ENCODE measurements at places on chromosomes 7 and 10.

DNA sequence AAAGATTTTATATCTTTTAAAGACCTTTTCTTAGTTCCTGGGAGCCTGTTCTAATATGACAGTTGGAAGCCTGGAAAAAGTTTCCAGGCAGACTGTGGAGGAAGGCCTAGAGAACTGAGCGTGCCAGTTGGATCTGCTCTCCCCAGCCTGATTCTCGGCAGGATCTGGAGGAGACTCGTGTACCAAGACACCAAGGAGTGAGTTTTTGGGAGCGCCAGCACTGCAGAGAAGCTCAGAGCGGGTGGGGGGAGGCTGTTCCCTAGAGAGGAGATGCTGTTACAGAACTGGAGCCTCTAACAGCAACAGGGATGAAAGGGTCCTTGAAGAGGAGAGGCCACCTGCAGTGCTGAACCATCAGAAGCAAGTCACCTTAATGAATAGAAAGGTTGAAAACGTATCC is 52.9 kb downstream of the LYZL2 start:
- DNase-seq, result no peak

DNA sequence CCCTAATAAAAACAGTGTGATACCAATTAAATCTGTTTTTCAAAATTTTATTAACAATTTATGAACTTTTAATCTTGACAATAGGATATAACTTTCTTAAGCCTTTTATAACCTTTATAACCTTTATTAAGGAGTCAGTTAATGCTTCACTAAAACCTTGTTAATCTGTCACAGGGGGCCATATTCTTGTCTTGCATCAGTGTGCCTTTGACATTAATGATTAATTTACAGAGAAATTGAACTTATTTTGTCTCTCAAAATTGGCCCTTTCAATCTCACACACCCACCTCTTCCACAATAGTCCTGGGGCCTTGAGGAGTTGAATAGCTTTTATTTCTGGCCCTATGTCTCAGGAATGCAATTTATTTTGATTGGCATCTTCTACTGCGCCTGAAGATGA is 68.5 kb downstream of the AKR1C4 start:
- no peak for DNase-seq

DNA sequence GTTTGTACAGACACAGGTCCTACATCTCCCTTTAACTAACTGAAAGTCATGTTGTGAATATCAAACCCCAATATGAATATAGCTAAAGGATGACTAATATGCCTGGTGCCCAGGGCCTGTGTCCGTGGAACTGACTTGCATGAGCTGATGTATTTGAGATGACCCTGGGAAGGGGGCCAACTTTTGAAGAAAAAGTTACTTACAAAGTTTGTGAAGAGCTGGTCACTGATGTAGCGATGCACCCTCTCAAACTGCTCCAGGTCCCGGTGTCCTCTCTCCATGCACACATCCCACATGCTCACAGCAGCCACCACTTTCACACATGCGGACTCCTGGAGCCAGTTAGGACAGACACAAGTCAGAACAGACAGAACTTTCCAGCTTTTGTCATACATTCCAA is 106.2 kb downstream of the ABCC2 start:
- DNase-seq, result no peak

DNA sequence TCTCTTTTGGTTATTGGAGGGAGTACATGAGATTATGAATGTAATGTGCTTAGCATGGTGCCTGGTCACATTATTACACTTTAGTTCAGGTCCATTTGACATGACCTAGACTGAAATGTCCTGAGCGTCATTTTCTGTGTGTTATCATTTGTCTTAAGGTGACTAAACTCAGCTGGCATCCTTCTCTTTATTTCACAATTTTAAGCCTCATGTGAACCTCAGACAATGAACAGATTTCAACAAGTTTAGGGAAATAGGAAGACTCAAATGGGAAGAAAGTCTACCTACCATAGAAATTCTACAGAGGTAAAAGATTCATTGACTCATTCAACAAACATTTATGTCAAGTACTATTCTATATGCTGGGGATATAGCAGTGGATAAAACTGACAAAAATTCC is 70.2 kb upstream of the EXOC6 start:
- DNase-seq, result no peak

GRCh38 chr10:82267465-82267864 is 392.5 kb downstream of the NRG3 start:
- DNase-seq, result no peak

DNA sequence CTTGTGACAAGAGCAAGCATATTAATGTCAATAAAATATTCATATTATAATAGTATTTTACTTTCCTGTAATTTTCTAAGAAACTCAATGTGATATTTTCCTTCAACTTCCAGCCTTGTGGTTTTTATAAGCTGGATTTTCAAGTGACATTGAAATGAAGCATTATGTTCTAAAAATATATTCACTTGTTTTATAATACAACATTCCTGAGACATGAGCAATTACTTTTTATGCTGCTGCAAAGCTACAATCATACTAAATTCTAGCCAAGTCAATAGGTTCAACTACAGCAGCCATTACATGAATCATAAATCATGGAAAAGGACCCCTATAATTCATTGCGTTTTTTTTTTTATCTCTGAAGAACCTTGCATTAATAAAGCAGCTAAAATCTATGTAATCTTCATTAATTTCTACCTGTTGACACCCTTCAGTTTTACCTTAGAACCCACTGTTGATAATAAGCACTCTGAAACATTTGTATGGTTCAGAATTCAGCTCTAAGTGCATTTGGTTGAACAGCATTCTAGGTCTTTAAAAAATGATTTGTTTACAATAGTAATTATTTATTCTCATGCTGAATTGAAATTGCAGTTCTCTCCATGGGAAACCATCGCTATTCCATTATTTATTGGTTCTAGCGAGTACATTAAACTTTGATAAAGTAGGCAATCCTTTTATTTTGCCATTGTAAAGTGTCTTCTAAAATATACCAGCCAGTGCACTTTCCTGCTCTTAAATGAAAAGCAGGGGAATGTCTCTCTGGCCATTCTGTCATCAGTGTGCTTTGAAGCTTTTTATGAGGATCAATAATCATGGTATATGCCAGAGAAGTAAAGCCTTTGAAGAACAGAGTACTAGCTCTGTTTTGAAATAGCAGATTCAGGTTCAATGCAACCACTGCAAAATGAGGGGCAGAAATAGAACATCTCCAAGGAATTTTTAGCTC is 132.6 kb downstream of the GNAT3 start:
- no peak for DNase-seq

DNA sequence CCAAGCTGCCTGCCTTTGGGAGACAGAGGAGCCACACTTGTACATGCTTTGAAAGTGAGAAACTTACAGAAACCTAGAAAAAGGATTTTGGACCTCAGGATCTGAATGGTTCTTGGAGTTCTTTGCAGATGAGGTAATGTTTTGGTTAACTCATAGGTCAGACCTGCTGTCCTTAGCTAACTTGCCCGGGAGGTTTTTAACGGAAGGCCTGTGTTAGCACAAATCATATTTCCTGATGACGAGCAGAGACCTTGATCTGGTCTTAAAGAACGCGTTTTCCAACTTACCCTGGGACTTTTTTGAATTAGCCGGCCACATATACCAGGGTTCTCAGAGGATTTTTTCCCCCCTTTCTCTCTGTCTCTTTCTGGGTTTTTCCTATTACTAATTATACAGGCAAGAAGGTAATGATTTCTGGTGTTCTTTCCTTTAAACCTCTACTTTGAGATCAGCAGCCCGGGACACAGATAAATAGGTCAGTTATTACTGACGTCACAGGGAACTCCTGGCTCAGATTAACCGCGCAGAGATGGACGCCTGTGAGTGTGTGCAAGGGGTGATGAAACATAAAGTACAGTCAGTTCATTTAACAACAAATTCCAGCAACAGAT is 101.7 kb upstream of the KLF6 start:
- no peak for DNase-seq

DNA sequence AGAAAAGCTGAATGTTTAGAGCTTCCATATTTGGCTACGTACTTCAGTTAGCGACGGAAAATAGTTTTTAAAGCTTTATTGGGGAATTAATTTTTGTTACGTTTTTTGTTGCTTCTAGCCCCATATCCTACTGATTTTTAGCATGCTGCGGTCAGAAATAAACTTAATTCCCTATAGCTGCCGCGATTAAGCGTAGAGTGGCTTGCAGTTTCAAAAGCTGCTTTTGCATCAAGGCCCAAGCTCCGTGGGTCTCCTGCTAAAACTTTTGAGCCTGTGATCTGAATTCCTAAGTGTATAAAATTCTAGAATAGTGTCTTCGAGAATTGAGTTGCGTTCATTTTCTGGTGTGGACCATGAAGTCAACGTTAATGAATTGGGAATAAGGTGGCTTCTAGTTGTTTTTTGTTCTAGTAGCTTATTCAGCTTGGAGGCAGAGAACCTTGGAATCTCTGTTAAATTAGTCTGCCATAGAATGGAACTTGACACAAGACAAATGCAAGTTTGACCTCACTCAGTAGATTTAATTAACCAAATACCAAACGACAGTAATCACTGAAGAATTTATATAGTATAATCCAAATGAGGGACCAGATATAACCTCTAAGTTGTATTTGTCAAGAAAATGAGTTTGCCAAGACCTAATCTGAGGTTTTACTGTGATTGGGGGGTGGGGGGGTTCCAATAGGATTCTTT is 977 bp downstream of the CALU start:
- no peak for DNase-seq

DNA sequence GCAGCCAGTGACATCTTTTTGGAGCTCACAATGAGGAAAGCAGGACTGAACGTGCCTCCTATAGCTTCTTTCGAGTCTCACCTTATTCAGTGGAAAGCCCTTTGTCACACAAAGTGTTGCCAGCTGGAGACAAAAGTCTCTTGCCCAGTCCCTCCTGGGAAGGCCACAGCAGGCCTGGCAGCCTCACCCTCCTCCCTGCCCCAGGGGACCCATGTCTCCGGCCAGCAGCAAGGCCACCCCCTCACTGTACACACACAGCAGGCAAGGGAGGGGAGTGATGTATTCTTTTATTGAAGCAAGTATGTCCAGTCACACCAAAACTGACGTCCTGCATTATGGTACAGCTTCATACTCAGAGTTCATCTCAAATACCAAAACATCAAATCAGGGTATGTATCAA is 56.0 kb downstream of the CSGALNACT2 start:
- no peak for DNase-seq

DNA sequence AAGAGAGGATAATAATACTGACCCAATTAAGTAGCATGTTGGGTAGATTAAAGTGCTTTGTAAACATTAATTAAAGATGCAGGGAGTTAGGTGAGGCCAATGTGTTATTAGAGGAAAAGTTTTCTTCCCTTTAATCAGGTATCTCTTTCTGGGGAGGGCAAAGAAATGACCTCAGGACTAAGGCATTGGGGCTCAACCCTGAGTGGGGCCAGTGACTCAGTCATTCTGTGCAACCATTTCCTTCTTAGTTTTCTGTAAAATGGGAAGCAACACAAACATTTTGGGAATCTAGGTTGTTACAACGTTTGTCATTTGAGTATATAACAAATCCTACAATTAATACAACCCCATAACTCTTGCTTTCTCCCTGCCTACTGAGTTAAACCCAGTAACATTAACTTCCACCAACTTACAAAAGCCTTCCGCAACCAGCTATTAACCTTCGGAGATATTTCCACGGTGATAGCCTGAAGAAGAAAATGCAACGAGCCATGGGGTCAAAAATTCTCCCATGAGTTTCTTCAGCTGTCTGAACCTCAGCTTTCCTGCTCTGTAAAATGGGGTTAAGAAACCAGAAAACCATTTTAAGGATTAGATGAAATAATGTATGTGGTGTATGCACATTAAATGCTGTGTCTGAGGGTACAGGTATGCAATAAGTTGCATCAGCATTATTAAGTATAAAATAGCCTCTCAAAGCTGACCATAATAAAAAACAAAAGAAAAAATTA is 965 bp upstream of the PROSER2 start:
- no peak for DNase-seq

DNA sequence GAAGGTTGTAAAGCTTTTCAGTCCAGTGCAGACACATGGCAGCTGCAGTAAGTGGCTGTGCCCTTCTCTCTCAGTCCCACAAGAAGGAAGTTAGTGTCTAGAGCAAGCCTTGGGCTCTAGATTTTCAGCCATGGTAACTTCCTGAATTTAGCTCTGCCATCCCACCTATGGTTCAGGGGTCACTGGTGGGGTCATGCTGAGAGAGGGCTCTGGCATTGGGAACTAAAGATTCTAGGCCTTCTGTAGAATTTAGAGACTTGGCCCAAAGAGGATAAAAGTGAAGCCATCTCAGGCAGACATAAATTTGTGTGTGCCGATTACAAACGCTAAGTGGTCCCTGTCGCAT is 113.5 kb downstream of the COL13A1 start:
- DNase-seq, result no peak

DNA sequence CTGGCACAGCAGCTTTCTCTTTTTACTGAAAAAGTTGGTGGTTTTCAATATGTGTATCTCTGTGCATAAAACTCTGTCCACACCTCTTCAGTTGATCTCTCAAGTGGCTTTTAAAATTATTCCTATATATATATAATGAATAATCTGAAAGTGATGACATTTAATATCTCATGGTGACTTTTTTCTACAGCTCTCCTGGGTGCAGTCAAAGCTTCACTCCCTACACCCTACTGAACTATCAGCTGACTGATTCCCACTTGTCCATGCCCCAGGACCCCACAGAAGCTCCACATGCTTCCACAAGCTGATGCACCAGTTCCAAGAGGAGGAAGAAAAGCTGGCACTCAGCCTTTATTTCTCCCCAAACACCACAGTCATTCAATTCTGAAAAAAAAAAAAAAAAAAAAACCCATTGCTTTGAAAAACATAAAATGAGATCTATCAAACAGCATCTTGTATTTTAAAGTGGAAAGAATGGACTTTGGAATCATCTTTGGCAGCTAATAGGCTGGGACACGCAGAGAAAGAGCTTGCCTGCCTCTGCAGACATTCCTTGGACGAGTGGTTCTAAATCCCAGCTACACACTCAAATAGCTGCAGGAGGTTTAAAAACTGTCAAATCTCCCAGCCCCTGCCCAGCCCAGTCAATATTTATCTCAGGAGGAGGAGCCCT is 75.3 kb upstream of the GDF10 start:
- no peak for DNase-seq

GRCh38 chr10:103931603-103932002 is 13.6 kb upstream of the STN1 start:
- DNase-seq, result no peak

DNA sequence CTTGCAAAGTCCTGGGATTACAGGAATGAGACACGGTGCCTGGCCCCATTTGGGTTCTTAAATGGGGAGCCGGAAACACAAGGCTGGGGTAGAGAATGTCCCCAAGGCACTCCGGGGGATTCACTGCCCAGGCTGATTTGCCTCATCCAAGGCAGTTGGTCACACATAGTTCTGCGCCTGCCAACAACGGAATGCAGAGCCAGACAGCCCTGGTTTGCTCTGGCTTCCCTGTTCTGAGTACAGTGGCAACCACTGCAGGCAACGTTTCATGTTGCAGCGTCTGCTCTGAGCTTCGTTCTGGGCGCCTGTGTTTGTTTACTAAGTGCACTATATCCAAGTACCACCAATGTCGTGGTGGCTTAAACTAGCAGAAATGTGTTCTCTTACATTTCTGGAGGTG is 61.7 kb upstream of the C1QL3 start:
- no peak for DNase-seq

GRCh38 chr10:2858452-2858851 is 208.9 kb upstream of the PFKP start:
- DNase-seq, result no peak
